ENCODE measurements at places on chromosomes 16 and 17.

- DNase-seq, result peak; percentile 71
These were observed 18.6 kb upstream of the HAPSTR1 start for GRCh38 chr16:9072806-9073341.

DNA sequence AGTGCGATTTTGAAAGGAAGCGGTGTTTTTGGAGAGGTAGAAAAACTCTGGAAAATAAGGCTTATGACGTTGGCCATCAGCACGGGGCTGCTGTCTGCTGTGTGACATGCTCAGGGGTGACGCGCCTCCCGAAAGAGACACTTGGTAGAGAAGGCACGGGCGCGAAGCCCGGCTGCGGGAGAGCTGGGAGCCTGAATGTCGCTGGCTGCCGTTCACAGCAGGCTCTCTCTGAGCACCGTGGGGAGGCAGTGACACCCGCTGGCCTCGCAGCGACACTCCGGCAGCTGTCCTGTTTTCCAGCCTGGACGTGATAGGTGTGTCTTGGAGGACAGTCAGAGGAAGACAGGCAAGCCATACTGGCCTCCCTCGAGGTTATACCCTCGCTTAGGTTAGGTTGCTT is 759.1 kb upstream of the RBFOX1 start:
- DNase-seq, result no peak

GRCh38 chr17:80891397-80892018 is 100.1 kb upstream of the CHMP6 start:
- DNase-seq, result peak; percentile 93

- no peak for DNase-seq
These were observed 3.7 kb upstream of the MRPS34 start for GRCh38 chr16:1776672-1776955.

DNA sequence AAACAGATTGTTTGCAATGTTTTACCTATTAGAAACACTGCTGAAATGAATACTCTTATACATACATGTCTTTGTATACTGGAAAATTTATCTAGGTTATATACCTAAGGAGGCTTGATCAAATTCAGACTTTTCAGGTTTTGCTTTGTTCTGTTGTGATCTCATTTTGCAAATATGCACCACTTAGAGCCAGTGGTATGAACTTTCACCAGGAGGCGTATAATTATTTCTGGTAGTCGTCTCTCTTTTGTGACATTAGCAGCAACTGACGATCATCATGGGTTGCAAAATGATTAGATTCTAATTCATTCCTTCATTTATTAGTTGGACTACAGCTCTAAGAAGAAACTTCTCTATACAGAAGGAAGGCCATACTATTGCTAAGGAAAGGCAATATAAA is 26.9 kb downstream of the AP1G1 start:
- DNase-seq, result peak; percentile 5

- DNase-seq, result no peak
These were observed 96.7 kb downstream of the AATF start for GRCh38 chr17:37045351-37045922.

- peak; percentile 87 for DNase-seq
These were observed 873 bp downstream of the USP10 start for GRCh38 chr16:84700446-84701300.

DNA sequence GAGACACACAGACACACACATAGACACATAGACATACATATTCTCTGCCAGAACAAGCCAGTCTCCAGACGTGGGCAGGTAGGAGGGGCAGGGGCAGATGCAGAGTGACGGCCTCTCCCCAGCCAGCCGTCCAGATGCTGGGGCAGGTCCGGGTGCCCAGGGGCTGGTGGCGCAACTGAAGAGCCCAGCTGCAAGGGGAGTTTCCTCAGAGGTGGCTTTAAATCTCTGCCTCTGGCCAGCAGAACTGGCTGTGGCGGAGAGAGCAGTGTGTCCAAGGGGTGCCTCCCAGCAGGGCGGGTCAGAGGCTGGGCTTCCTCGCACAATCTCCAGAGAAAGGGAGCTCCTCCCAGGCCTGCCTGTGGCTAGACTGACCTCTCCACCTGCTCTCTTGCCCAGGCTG is 9.4 kb upstream of the GCGR start:
- DNase-seq, result no peak

GRCh38 chr17:75899767-75900468 is 3.2 kb upstream of the TRIM65 start:
- no peak for DNase-seq

DNA sequence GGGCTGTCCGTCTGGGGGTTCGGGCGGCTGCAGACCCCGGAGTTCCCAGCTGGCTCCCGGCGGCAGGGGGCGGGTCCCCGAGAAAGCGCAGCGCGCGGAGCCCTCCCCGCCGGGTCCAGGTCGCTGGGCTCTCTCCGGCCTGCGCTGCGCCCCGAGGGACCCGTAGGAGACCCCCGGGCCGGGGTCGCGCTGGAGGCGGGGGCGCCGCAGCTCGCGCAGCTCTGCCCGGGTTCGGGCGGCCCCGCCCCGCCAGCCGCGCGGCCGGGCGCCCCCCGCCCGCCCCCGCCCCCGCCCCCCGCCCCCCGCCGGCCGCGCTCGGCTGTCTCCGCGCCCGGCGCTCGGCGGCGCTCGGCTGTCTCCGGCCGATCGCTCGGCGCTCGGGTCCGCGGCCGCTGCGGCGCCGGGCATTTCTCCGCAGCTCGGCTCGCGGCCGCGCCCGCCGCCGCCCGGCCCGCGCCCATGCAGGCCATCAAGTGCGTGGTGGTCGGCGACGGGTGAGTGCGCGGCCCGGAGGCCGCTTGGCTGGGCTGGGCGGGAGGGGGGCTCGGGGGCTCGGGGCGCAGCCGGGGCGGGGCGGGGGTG is at the start of gene RAC3:
RAC3 (plus strand) TSS at position 376 of the 582 bp plus-strand sequence; CDS start at position 460, 84 bp downstream.
- DNase-seq, result peak; percentile 69

GRCh38 chr16:78180349-78180748 is 80.9 kb downstream of the WWOX start:
- DNase-seq, result no peak

DNA sequence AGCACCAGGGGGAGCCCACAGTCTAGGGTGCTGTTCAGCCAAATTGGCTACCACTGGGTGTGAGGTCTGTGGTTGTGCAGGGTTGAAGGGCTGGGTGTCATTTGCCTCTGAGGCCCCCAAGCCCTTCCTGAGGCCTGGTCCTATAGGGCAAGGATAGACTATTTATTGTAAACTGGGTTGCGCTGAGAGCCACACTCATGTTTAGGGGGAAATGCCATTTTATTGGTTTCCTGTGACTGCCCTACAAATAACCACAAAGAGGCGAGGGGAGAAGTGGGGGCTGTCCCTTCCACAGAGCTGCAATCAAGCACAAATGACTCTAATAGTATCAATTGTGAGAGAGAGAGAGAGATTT is 3.6 kb upstream of the ZCCHC14 start:
- no peak for DNase-seq

DNA sequence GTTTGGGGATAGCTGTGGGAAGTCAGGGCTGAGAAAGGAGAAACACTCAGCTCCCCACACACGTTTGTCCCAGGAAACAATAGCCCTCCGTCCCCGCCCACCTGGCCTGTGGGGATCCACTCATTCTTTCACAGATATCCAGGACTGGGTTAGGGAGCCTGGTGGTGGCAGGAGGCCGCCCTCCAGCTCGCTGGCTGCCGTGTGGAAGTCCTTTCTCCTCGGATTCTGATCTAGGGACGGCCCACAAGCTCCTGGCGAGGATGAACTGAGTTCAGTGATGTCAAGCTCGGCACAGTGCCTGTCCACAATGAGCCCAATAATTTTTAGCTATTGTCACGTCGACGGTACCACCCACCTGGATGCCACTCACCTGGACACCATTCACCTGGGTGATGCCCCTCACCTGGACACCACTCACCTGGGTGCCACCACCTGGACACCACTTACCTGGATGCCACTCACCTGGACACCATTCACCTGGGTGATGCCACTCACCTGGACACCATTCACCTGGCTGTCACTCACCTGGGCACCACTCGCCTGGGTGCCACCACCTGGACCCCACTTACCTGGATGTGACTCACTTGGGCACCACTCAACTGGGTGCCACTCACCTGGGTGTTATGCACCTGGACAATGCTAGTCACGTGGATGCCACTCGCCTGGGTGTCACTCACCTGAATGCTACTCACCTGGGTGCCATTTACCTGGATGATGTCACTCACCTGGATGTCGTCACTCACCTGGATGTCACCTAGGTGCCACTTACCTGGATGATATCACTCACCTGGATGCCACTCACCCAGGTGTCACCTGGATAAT is 172.5 kb upstream of the FOXF1 start:
- no peak for DNase-seq

DNA sequence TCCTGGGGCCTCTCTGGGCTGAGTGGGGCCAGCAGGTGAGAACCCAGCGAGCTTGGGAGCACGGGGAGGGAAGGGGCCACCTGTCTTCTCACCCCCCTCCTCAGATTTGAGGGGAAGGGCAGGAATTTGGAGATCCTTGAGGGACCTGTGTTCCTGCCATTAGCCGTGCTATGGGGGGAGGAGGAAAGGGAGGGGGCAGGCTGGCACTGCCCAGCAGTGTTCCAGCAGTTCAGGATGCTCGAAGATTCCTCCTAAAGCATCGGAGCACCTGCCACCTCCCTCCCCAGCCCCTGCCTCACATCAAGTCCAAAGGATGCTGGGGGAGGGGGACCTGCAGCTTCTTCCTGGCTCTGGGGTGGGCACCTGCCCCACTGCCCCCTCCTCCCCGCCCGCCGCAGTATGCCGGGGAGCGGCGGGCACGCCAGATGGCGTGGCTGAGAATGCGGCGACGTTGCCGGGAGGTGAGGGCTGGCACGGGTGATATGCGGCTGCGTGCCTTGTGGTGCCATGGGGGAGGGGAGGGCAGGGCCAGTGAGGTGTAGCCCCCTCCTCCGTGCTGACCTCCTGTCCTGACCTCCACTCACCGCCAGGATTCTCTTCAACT is 4.7 kb upstream of the NEUROD2 start:
- no peak for DNase-seq

DNA sequence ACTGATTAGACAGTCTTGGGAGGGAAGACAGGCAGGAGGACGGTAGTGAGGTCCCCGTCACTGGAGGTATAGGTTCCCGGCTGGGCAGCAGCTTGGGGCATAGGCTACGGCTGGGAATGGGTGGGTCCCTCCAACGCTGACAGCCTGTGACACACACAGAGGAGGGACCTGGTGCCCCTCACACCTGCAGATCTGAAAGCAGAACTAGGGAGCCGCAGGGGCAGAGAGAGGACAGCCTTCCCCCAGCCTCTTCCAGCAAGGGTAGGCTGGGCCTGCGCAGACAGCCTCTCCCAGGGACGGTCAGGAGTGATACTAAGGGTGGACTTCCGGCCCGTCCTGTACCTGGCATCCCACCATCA is 2.0 kb downstream of the P2RX1 start:
- DNase-seq, result no peak

DNA sequence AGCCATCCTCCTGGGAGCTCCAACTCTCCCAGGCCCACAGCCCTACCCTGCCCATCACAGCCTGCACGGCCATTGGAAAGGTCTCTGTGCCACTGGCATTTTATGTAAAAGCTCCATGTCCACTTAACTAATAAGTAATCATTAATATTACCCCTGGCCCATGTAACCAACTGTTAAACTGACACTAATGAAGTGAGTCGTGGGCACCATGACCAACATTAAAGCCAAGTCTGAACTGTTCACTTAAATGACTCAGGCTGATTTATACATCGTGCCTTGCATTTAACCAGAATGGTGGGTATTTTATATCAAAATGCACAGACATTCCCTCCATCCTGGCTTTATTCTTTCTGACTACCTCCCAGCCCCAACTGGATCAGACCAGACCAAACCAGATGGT is 229.3 kb downstream of the SOX9 start:
- DNase-seq, result no peak

DNA sequence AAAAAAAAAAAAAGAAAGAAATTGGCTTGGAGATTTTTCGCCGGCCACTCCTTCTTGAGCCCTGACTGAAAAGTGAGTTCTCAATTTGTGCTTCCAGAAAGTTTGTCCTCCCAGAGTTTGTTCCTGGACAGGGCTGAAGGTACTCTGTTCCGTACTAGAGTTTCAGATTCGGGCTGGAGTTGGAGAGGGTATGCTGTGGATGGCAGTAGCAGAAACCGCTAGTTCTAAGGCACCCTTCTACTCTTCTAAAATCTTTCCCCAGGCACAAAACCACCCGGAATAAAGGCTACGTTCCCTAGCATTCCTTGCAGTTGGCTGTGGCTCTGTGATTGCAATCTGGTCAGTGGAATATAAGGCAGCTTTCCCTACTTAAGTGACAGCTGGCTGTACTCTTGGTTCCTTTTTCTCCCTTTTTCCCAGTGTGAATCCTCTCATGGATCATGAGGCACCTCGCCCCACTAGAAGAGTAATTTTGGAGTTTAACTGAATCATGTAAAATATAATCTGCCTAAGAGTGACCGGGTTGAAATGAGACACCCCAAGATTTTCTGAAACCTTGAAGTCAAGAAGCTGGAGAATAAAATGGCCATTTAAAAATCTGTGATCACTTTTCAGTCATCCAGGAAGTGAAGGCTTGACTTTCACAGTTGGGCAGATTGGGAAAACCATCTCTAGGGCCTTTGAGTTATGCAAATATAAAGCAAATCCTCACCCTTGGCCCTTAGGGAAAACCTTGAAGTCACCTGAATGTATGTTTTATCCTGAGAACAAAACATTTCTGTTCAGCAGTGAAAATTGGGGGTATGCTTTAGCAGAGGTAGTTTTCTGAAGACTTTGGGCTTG is 901 bp upstream of the HEATR6 start:
- no peak for DNase-seq

GRCh38 chr17:42120161-42120769 is 902 bp downstream of the KAT2A start:
- no peak for DNase-seq

- DNase-seq, result no peak
These were observed 139.7 kb downstream of the WSCD1 start for GRCh38 chr17:6209829-6210228.

DNA sequence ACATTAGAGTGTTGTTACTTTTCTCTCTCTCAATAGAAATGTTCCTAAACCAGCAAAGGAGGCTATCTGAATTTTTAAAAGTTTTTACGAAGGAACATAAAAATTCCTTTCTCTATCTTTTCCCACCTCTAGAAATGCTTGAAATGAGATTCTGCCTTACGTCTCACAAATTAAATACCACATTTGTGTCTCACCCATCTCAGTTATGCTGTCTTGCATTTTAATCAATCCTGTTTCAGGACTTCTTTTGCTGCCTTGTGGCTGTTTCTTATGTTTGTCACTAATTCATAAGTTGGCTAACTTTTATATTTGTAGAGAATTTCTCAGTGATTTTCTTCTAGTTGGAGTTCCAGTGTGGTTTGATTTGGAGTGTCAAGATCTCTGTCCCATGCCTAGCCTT is 3.5 kb downstream of the OMG start:
- DNase-seq, result no peak

All from activated CD4-positive, alpha-beta T cell treated with anti-CD3 and anti-CD28 coated beads, Interleukin-2, amount 10 ng/mL, durations not matched to agents 24 days and 14 days (primary cell).